ENCODE measurements at places on chromosomes 7 and 10.

DNA sequence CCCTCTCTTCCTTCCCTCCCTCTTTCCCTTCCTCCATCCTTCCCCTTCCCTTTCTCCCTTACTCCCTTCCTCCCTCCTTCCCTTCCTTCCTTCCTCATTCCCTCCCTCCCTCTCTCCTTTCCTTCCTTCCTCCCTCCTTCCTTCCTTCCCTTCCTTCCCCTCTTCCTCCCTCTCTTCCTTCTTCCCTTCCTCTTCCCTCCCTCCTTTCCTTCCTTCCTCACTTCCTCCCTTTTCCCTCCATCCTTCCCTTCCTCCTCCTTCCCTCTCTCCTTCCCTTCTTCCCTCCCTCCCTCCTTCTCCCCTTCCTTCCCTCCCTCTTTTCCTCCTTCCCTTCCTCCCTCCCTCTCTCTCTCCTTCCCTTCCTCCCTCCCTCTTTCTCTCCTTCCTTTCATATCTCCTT, 12.7 kb upstream of the SLC18A2 start:
- DNase-seq, result no peak

GRCh38 chr7:13099154-13099795, 411.8 kb downstream of the ARL4A start:
- peak; percentile 33 for DNase-seq

- DNase-seq, result no peak
These were observed 49.4 kb upstream of the IGFBP3 start for GRCh38 chr7:45970454-45970853.

GRCh38 chr10:21693418-21693817, 159.4 kb downstream of the MLLT10 start:
- DNase-seq, result no peak

GRCh38 chr10:16735671-16736070, 81.6 kb downstream of the RSU1 start:
- no peak for DNase-seq

GRCh38 chr10:82883603-82884002, 1008.6 kb downstream of the NRG3 start:
- no peak for DNase-seq

GRCh38 chr10:32376771-32377170, 29.8 kb upstream of the EPC1 start:
- DNase-seq, result peak; percentile 56

GRCh38 chr7:100539436-100540006, 518 bp downstream of the AGFG2 start:
- no peak for DNase-seq

DNA sequence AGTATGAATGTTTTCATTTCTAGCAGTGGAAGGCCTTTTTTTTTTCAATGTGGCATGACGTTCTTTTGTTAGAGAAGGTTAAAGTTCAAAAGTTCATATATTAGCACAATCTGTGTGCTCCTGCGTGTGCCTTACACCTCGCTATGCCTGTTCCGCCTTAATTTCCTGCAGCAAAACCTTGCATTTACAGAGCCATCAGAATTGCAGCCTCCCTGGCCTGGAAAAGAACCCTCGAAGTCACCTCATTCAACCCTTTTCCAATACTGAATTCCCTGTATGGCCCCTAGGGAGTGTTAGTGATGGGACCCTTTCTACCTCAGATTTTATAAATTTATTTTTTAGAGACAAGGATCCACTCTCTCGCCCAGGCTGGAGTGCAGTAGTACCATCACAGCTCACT, 103.5 kb upstream of the ZNF438 start:
- no peak for DNase-seq

DNA sequence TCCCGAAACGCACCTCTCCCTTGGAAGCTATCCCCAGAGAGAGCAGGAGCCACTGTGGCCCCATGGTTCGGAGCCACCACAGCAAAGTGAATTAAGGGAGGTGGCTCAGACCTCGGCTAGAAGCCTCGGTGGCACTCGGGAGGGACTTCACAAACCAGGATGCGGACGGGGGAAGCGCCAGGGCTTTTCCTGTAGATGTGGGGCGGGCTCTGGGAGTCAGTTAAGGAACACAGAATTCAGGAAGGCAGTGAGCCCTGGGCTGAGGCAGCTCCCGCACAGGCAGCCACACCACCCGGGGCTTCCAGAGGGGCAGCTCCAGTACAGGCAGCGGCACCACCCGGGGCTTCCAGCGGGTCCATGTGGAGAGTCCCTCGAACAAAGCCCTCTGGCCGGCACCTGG, 42.7 kb upstream of the DPYSL4 start:
- DNase-seq, result no peak

GRCh38 chr7:47875998-47876744, 72.1 kb downstream of the PKD1L1 start:
- DNase-seq, result no peak

GRCh38 chr10:132392811-132393694, 3.9 kb upstream of the PWWP2B start:
- no peak for DNase-seq

- DNase-seq, result no peak
These were observed 57.7 kb downstream of the NXPH1 start for GRCh38 chr7:8491106-8491505.

DNA sequence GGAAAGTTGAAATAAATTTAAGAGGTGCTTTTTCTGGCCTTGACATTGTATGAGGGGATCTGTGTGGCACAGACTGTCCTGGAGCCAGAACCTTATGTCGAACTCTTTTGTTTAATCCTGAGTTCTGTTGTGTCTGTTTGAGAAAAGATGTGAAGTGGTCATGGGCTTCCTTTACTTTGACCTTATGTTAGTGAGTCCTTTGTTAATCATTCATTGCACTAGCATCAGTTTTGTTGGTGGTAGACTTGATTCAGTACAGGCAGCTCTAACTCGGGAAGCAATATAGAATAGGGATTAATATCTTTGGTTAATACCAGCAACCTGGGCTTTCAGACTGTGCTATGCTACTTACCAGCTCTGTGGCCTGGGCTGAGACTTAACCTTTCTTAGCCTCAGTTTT, 123.9 kb upstream of the FZD1 start:
- DNase-seq, result no peak

GRCh38 chr7:28191184-28191583, 10.6 kb upstream of the JAZF1 start:
- DNase-seq, result no peak

DNA sequence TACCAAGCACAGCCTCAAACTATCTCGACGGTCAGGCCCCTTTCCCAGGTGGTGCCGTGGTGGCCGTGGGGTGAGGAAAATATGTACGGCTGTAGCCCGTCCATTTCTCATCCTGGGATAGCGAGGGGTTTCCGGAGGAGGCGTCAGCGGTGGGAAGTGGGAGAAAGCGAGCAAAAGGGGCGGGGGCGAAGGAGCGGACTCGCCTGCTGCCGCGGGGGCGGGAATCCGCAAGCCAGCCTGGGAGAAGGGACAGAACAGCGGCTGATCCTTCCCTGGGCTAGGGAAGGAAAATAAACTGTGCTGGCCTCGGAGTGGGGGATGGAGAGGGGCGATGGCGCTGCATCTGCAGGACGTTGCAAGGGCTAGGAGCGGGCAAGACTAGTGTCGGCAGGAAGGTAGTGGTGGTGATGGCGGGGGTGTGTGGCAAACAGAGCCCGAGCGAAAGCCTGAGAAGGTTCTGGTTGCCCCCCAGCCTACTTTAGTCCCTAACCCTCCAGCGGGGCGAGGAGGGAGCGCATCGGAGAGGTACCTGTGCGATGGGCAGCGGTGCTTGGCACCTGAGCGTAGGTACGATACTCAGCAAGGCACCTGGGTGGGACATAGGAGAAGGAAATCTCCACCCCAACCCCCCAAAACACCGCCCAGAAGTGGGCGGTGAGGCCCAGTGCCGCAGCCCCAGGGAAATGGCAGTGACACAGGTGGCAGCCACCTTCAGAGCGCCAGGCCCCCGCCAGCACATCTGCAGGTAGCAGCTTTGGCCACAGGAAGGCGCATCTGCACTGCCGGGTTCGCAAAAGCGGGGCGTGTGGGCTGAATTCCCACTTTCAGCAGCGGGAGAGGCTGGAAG, 49.9 kb upstream of the STEAP1B start:
- peak; percentile 57 for DNase-seq

- DNase-seq, result peak; percentile 86
These were observed 55.7 kb upstream of the ZRANB1 start for GRCh38 chr10:124886195-124886594.

DNA sequence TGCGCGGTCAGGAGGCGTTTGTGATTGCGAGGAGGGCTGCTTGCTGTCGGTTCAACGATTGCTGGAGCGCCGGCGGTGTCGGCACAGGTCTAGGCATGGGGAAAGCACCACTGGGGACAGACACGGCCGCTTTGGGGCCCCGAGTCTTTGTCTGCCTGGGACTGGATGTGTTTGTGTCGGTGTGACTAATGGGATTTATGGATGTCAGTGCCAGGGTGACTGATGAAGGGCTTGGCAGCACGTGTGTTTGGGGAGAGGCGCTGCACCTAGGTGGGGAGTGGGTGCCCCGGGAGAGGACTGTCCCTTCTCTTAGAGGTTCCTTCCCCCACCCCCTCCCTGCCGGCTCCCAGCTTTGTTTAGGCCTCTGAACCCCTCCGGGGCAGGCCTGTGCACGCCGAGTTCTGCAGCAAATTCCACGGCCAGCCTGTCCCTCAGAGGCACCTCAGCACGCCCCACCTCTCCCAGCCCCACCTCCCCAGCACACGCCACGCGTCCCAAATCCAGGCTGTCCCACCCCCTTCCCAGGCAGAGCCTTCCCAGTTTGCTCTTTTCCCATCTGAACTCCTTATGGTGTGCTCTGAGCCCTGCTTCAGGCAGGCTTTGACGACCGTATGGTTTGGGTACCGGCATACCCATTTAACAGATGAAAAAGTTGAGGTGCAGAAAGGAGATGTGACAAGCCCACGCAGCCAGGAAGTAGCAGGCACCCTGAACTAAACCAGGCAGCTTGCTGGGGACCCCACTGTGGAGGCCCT, 6.4 kb upstream of the TNRC18 start:
- peak; percentile 84 for DNase-seq

- DNase-seq, result peak; percentile 87
These were observed 10.5 kb downstream of the SKAP2 start for GRCh38 chr7:26853788-26854393.

DNA sequence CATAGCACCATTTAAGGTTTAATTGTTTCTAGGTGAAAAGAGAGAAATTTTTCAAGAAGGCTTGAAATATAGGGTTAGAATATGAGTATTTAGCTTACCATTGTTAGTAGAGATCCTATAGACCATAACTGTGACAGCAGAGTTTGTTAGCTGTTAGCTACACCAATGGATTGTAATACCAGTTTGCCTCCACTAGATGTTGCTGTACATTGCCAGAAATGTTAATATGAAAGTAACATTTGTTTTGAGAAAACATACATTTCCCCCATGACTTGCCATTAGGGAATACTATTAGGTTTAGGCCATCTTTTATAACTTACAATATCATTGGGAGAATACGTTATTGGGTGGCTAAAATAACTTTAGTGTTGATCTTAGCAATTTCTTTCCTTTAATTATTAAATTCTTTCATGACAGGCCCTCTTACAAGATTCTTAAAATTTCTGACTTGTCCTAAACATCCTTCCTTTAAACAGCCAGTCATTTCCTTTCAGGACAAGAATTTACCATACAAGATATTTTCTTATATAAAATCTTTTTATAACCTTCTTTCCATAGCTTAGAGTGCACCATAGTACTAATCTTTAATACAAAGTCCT, 39.5 kb downstream of the ZNF117 start:
- peak; percentile 74 for DNase-seq

DNA sequence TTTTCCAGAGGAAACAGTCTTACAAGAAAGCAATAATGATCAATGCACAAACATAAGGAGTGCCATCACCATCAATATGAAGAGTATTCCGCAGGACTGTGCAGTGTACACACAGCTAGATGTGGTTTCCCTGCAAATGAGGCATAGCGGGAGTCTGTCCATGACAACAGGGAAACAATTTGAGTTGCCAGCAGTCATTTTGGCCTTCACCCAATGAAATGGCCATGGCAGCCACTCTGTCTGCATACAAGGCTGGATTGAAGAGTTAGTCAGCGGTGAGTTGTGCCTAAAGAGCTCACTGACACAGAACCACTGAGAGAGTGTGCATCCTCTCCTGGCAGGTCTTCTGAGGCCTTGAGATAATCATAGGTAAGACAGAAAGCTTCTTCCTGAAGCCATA, 303.3 kb downstream of the IPMK start:
- DNase-seq, result peak; percentile 11

DNA sequence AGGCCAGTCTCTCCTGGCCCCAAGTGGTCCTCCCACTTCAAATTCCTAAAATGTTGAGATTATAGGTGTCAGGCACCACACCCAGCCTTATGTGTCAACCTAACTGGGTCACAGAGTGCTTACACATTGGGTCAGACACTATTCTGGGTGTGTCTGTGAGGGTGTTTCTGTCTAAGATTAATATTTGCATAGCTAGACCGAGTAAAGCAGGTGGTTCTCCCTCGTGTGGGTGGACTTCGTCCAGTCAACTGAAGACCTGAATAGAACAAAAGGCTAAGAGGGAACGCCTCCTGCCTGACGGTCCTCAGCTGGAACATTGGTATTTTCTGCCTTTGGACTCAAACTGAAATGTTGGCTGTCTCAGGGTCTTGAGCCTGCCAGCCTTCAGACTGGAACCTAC, 11.5 kb downstream of the PPIF start:
- no peak for DNase-seq

DNA sequence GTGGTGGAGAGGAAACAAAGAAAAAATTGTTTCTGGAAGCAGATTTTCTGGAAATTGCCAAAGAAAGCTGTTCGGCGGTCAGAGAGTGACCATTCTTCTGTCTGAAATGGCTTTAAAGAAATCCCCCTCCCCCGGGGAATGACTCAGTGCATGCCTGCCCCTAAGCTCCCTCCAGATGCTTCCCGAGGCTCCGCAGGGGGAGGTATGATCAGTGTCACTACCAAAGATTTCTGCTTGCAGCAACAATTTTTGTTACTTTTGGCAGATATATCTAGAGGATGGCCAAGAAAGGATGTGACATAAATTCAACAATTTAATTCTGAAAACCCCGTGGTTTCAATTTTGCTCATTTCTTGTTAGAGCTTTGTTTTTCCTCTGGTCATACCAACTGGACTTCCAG, 163.9 kb downstream of the JCAD start:
- DNase-seq, result peak; percentile 78

DNA sequence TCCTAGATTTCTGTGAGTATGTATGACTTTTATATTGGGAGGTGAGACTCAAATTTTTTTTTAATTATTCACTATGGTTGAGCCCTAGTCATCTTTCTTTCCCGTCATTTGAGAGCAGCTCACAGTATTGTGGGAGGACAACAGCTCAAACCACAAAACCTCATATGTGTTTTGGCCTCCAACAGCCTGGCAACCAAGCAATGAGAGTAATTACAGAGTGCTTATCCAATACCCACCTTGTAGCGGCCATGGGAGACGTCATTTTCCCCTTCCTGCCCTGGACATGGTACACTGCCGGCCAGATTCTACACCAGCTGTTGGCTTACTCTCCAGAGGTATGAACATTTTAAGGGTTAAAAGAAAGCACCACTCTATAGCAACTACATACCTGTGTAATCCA, 49.1 kb downstream of the DOCK4 start:
- DNase-seq, result no peak

All from tongue (tissue), 3 donors.